ENCODE measurements at places on chromosomes 12 and 14. TPM values are rescaled to one million over a fixed set of nuclear protein-coding genes. Genes with fewer than 3 reads are reported as not detected.

DNA sequence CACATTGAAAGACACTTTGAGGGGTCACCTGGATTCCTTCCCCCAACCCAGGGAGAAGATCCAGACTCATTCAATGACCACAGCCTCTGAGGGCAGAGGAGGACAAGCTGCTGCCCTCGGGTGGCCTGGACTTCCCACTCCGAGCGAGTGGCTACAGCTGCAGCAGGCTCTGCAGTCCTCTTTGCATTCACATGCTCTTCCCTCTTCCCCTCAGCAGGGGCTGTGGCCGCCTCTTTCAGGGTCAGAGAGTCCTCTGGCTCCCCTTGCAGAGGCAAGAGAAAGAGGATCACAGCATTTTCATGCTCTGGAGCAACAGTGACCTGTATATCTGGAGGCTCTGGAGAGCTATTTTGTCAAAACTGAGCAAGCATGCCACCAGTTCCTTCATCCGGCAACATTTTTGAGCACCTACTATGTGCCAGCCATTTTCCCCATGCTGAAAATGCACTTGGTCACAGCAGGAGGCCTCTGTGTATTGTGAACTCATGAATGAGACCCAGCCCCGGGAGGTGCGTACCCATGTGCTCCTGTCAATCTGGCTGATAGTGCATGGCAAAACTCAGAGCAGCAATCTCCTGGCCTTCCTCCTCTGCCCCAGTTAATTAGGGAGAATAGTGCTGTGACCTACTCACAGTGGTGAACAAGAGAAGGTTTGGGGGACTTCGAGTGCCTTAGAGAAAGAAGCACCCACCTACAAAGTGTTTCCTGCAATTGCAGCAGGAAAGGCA is 42.9 kb upstream of the KCNA5 start:
- no peaks in the 10 kb centered on the region for H3K4me1 ChIP-seq
- H3K27ac ChIP-seq = no peak overlapping the region
- no peak for DNase-seq
- no peaks in the 10 kb centered on the region for H3K27me3 ChIP-seq
- no peak overlapping the region for H3K4me3 ChIP-seq
- H3K36me3 ChIP-seq = no peaks in the 10 kb centered on the region

GRCh38 chr14:24840204-24840893 is 206.4 kb upstream of the GZMB start:
- no peak overlapping the region for H3K27ac ChIP-seq
- no peaks in the 10 kb centered on the region for H3K4me1 ChIP-seq
- no peak for DNase-seq
- H3K4me3 ChIP-seq = no peak overlapping the region

DNA sequence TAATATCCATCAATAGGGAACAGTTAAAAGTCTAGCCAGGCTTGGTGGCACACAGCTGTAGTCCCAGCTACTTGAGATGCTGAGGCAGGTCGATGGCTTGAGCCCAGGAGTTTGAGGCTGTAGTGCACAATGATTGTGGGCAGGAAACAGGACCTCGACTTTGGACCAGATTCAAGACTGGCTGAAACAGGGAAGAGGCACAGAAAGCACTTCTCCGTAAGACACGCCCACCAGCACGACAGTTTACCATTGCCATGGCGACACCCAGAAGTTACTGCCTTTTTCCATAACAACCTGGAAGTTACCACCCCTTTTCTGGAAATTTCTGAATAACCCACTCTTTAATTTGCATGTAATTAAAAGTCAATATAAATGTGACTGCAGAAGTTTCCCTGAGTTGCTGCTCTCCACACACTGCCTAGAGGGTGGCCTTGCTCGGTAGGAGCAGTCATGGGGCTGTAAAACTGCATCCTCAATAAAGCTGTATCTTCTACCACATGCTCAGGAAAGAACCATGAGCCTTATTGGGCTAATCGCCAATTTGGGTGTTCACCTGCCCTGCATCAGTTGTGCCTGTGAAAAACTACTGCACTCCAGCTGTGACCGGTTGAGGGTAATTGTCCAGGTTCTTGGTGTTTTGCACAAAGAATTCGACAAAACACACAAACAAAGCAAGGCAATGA is 4.6 kb upstream of the LRRC23 start:
- no peak for DNase-seq
- H3K4me1 ChIP-seq = peaks cover 13% of the 10 kb centered on the region
- no peak overlapping the region for H3K4me3 ChIP-seq
- no peaks in the 10 kb centered on the region for H3K36me3 ChIP-seq

GRCh38 chr14:62369919-62370560 is 607.8 kb downstream of the SNAPC1 start:
- H3K27me3 ChIP-seq = no peaks in the 10 kb centered on the region
- H3K27ac ChIP-seq = no peak overlapping the region
- H3K4me1 ChIP-seq = no peaks in the 10 kb centered on the region
- DNase-seq = no peak

DNA sequence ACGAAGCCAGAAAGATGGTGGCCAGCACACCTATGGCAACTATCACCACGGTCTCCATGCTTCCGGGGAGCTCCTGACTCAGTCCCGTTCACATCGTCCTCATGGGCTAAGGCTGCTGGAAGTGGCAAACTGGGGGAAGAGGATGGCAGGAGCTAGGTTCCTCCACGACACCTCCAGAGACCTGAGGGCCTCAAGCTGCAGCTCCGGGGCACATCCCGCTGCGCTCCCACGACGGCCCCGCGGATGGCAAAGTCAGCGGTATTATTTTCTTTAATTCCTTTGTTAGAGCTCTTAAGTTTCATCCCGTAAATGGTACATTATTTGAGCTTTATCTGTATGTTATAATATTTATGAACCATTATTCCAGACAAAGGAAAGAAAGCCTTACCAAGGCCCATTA is 190.5 kb downstream of the DACT1 start:
- no peak for DNase-seq
- H3K27me3 ChIP-seq = no peaks in the 10 kb centered on the region
- H3K27ac ChIP-seq = no peak overlapping the region

- H3K36me3 ChIP-seq = no peaks in the 10 kb centered on the region
- H3K4me3 ChIP-seq = no peak overlapping the region
- H3K27me3 ChIP-seq = no peaks in the 10 kb centered on the region
- no peak overlapping the region for H3K27ac ChIP-seq
- no peak for DNase-seq
These were observed 152.3 kb downstream of the RAD51B start for GRCh38 chr14:67971627-67972625.

DNA sequence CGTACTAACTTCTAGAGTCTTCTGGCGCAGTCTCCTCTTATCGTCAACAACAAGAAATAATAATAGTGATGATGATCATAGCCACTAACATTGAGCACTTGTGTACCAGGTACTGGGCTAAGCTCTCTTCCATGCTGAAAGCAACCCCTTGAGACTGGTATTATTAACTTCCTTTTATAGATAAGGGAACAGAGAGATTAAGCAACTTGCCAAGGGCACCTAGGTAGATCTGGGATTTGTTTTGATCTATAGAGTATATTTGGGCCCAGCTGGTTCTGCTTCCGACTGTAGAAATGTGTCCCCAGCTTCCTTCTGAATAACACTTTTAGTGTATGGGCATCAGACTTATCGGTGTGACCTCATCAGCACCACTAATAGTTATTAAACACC is 1.1 kb upstream of the ZNF219 start:
- H3K4me1 ChIP-seq = peaks cover 30% of the 10 kb centered on the region
- H3K4me3 ChIP-seq = no peak overlapping the region
- no peak overlapping the region for H3K27ac ChIP-seq
- no peak for DNase-seq

DNA sequence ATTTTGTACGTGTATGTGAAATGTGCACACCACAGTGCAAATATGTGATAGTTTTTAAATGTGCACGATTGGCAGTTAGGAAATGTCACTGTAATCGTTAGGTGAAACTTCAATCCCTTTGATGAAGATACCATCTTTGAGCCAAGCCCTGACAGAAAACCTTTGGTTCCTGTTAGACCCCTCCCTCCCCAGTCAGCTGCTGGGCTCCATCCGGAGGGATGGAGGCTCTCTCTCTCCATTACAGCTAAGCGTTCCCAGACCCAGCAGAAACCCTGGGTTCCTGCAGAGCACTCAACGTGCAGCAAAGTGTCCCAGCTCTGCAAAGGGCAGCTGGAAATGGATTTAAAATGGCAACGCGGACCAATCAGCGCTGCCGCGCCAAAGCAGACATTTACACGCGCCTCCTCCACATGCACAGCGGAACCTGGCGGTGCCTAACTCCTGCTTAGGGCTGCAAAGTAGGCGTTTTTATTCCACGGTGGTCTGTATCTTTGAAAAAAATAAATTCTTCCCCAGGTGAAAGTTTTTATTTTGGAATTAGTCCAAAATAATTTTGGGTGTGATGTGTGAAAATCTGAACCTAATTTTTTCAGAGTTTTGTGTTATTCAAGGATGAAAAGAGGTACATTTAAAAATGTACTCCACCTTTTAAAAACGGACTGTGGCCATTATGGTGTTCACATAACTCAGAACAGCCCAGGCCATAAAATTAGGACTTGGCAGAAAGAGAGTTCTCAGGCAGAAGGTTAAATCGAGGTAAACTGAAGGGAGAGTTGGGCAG is 1.4 kb upstream of the HMGA2 start:
- peaks cover 6% of the 10 kb centered on the region for H3K27me3 ChIP-seq
- no peaks in the 10 kb centered on the region for H3K36me3 ChIP-seq
- no peak overlapping the region for H3K27ac ChIP-seq
- peaks cover 14% of the 10 kb centered on the region for H3K4me1 ChIP-seq
- H3K4me3 ChIP-seq = no peak overlapping the region

GRCh38 chr12:52628111-52628507 is 9.8 kb upstream of the KRT73 start:
- no peak overlapping the region for H3K27ac ChIP-seq
- H3K36me3 ChIP-seq = no peaks in the 10 kb centered on the region
- DNase-seq = no peak
- no peaks in the 10 kb centered on the region for H3K27me3 ChIP-seq
- no peak overlapping the region for H3K4me3 ChIP-seq

The TMTC1 gene
- total RNA-seq = not detected

The SLC17A8 gene
- total RNA-seq = not detected

The LRP1-AS gene
- total RNA-seq = not detected

The CCDC38 gene
- total RNA-seq = 1.0 TPM

Data from CD4-positive, alpha-beta memory T cell (primary cell).